8988T (cell line): ENCODE measurements at places on chromosomes 5 and 9.

- no peak for DNase-seq
Observed at GRCh38 chr5:32814141-32814540, 103.0 kb downstream of the NPR3 start.

DNA sequence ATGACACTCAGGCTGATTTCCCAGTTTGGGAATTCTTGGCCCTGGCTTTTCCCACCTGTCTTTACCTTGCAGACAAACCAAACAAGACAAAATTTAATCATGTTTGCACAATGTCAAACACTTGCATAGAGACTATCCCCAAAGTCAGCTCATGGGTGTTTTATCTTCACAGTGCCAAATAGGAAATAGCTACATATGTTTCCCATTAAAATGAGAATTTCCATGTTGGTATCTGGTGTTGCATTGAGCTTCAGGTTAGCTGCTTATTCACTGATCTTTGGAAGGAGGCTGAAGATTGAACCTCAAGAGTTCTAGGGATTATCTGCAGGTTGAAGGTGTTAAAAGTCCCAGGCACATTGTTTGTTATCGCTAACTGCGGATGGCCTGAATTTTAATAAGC is 19.5 kb downstream of the MAP1B start:
- no peak for DNase-seq

DNA sequence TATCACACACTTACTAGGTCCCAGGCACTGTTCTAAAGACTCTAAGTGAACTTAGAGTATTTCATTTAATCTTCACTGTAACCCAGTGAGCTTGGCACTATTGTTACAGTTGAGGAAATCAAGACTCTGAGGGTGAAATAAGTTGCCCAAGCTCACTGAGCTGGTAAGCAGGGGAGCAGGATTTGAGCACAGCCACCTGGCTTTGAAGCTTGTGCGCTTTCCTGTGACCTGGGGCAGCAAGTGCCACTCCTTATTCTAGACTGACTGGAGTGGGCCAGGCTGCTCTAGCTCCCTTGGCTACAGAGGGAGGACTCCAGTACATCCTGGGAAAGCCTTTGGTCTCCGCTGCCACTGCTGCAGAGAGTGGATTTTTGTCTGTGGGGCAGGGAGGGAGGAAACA is 50.0 kb downstream of the RGS3 start:
- DNase-seq: no peak

DNA sequence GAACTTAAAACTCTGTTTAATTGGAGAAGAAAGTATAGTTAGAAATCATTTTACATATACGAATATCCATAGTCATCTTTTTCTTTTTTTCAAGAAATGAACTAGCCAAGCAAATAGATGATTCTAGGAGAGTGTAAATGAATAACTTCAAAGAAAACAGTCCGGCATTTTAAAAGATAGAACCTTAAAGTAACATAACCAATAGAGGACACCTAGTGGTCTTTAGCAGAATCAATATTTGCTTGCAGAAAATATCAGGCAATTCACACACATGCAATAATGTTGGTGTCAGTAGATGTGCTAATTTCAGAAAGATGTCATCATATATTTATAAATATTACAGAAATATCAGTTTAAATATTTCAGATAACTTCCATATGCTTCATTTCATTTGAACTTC is 57.1 kb downstream of the HCN1 start:
- DNase-seq: no peak

DNA sequence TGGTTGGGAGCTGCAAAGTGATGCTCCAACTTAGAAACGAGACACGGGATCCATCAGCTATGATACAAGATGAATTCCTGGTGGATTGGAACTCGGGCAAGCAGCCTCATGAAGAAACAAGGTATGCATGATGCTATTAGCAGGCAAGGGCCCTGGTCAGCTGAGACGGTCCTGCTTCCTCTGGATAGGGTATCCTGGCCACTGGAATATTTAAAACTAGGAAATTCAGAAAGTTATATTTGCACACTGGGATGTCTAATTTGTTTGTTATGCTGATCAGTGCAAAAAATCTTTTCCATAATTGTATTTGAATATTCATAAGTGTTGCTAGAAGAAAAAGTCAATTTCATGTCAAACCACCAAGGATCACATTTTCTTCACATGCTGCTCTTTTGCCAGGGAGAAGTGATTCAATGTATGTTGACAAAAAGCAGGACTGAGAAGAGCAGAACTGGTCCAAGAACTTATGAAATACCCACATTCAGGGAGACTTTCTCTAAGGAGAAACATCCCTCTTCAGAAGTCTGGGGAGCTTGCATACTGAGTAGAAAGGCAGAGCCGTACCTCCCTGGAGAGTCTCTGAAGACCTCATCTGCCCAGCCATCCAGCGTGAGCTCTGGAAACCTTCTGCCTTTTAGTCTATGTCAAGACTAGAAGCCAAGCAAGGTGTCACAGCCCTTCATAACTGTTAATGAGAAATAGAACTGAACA is 6.7 kb upstream of the NXNL2 start:
- no peak for DNase-seq

- no peak for DNase-seq
Observed at GRCh38 chr9:125492719-125493118, 214.3 kb downstream of the MAPKAP1 start.

DNA sequence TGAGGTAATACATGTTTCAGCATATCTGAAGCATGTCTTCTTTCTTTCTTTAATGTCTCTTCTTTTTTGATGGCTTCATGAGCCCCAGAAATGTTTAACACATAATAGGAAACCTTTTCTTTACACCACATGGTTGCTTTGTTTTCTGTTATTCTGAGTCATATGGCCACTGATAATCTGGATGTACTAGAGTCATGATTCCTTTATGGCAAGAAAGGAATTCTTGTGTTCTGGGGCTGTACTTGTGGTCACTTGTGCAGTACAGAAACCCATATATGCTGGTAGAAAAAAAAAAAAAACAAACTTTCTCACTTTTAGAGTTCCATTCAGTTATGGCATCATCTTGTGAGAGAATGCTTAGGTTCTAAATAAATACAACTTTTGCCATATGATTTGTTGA is 1669.3 kb upstream of the CDH9 start:
- no peak for DNase-seq

DNA sequence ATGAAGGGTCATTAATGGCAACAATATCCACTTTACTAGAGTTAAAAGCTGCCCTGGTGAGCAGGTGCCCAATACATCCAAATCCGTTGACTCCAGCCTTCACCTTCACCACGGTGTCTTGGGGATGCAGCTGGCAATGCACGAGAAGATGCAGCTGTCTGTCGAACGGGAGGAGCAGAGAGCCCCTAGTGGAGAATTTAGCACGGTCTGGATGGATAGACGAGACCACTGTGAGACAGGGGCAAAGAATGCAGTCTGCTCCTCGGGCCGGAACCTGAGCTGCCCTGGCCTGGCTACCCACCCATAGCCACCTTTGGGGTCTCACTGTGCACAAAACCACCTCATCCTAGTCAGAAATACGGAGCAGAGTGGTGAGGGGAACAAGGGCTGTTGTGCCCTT is 35.1 kb downstream of the ADRA1B start:
- no peak for DNase-seq

DNA sequence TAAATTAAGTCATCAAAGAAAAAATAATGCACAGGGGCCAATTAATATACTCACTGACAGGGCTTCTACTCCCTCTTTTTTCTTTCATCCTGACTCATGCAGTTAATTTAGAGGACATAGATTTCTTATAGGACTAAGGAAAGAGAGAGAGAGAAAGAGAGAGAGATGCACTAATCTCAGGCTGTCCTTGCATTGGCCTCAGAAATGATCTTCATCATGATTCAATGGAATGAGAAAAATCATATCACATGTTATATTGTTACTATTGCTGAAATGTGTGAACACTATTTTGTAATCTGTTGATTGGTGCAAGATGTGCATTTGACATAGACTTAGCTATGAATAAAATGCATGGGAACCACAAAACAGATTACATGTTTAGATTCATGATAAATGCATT is 608.3 kb upstream of the NUDT12 start:
- no peak for DNase-seq

DNA sequence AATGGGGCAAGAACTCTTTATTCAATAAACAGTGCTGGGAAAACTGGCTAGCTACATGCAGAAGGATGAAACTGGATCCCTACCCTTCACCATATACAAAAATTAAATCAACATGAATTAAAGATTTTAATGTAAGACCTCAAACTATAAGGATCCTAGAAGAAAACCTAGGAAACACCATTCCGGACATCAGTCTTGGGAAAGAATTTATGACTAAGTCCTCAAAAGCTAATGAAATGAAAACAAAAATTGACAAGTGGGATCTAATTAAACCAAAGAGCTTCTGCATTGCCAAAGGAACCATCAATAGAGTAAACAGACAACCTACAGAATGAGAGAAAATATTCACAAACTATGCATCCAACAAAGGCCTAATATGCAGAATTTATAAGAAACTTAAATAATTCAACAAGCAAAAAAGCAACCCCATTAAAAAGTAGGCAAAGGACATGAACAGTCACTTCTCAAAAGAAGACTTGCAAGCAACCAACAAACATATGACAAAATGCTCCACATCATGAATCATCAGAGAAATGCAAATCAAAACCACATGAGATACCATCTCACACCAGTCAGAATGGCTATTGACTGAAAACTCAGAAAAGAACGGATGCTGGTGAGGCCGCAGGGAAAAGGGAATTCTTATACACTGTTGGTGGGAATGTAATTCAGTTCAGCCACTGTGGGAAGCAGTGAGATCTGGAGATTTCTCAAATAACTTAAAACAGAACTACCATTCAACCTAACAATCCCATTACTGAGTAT is 104.3 kb upstream of the MAP3K1 start:
- DNase-seq: no peak

GRCh38 chr9:130542457-130543228 is 36.7 kb upstream of the FUBP3 start:
- no peak for DNase-seq

- no peak for DNase-seq
Observed at GRCh38 chr5:28766565-28767158, 1728.3 kb upstream of the CDH9 start.

- no peak for DNase-seq
Observed at GRCh38 chr5:93017849-93018248, 563.2 kb downstream of the NR2F1-AS1 start.

GRCh38 chr5:8868283-8868682 is 677.6 kb downstream of the SEMA5A start:
- no peak for DNase-seq

- no peak for DNase-seq
Observed at GRCh38 chr5:79640571-79641055, 28.4 kb downstream of the TENT2 start.
